ENCODE measurements at places on chromosomes 11 and 22. TPM values are rescaled to one million over a fixed set of nuclear protein-coding genes. Genes with fewer than 3 reads are reported as not detected.

UPK3A gene
- polyA plus RNA-seq, result not detected

MN1 gene
- polyA plus RNA-seq, result 2.4 TPM

F2 gene
- 3.0 TPM for polyA plus RNA-seq

ZNF280B gene
- 1.9 TPM for polyA plus RNA-seq

DNA sequence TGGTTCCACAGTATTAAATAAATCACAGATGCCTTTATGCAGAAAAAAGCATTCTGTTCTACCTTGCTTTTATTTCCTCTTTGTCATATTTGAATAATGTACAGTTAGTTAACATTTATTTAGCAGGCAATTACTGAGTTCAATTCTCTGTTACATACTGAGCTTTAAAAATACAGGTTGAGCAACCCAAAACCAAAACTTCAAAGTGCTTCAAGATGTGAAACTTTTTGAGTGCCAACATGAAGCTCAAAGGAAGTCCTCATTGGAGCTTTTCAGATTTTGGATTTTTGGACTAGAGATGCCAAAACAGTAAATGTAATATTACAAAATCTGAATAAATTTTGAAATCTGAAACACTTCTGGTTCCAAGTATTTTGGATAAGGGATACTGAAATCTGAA lies 54.1 kb downstream of the PDHX start:
- DNase-seq, result no peak

- no peak for DNase-seq
Observed at GRCh38 chr22:25896098-25896497, 154.1 kb downstream of the MYO18B start.

GRCh38 chr22:22219140-22219996 lies 25.2 kb upstream of the VPREB1 start:
- no peak for DNase-seq

- DNase-seq, result no peak
Observed at GRCh38 chr11:1163321-1163910, 5.7 kb downstream of the MUC5AC start.

DNA sequence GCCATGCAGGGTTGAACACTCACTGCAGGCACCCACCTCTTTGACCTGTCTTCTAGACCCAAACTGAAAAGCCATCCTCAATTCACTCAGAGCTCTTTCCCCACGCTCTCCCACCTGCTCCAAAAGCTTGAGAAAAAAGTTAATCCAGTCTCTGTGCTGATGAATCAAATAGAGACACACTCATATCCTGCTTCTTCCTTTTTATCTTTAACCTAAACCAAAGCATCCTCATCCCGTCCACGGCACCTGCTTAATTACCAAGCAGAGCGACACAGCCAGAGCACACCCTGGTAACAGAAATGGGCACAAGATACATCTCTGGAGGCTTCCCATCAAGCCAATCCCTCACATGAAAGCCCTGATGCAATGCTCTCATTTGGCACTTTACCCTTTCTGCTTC lies 102.6 kb downstream of the PLEKHA7 start:
- no peak for DNase-seq

GRCh38 chr11:114215871-114216795 lies 80.1 kb upstream of the NNMT start:
- DNase-seq, result no peak

DNA sequence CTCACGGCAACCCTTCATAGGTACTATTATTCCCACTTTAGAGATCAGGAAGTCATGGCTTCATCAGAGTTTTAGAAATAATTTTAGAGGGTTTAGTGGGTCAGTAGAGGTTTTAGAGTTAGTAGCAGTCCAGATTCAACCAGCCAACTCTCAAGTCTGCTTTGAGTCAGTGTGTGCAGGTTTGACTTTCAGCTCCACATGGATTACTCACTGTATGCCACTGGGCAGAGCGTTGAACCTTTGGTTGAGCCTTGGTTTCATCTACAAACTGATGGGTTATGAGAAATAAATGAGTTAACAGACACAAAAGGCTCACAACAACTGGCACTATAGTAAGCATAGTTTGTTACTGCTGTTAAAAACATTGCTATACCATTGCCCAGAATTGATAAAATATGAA lies 19.0 kb upstream of the TP53AIP1 start:
- DNase-seq, result no peak

DNA sequence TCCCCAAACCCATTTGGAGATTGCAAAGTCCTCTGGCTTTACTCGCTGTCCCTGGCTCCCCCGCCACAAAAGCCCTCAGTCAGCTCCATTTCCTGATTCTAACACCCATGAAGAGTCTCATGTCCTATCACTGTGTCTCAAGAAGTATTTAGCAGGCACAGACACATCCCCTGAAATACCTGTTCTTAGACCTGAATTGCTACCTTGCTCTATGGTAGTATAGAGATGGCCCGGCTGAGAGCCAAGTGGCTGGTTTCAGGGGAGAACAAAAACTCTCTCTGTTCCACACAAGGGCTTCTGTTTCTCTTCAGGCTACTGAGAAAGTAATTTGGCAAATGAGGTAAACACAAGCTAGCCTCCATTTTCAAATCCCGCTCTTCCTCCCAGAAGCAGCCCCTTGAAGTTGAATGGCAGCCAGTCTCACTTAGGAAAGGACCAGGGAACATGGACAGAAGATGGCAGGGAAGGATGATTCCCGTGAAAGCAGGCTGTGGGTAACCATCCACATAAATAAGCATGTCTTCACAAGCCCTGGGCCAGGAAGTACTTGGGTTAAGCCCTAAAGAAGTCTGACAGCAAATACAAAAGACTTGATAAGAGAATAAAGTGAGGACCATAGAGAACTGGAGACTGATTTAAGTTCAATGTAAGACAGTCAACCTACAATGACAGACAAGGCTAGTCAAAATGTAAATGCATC lies 137.8 kb downstream of the C11orf58 start:
- no peak for DNase-seq

- DNase-seq, result no peak
Observed at GRCh38 chr11:99351624-99352023, 330.9 kb downstream of the CNTN5 start.

- peak; percentile 64 for DNase-seq
Observed at GRCh38 chr22:30425616-30426387, at the start of gene MTFP1. Gene MTFP1, plus strand, starts transcription at chr22:30425768. Its CDS starts 112 bp downstream, at chr22:30425880.

DNA sequence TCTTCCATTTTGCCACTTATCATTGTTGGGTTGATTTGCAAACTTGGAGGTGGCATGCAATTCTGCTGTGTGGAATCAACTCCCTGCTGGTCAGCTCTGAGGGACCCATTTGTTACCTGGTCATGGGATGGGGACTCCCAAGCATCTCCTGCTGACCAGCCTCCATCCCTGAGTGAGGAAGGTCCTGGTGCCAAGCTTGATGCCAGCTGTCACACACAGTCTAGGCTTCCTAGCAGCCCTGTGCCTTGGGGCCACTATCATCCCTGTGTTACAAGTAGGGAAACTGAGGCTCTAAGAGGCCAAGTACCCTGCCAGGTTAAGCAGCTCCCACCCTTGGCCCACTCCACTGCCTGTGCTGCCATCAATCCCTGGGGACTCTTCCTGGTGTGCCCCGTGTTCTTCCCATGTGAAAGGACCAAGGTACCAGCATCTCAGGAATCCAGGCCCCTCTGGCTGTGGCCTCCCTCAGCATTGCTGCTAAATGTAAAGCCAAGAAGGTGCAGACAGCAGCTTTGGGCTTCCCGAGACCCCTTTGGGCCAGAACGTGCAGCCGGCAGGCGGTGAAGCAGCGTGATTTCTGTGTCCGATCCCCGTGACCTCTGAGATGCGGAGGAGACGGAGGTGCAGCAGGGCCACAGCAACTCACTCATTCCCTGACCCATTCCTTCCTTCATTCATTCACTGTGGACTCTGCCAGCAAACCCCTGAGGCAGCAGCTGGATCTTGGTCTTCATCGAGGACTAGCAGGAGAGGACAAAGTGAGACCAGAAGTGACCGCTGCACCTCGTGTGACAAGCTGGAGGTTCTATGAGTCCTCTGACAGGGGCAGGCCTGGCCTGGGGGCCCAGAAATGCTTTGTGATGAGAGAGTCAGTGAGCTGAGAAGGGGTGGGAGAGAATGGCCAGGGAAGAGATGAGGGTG lies 49.7 kb downstream of the MYEOV start:
- DNase-seq, result no peak

DNA sequence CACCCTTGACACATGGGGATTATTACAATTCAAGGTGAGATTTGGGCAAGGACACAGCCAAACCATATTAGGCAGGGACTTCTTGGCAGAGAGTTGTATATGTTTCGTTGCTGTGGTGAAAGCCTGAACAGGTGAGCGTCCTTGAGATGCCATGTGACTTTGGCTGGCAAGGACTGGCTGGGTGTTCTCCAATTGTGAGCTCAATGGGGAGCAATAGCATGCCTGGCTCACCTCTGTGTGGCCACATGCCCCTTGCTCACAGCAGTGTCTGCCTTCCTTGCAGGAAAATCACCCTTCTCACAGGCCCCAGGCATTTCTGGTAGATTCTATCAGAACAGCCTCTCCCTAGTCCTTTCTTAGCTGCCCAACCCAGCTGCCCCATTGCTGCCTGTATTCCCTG lies 105.5 kb downstream of the PARVA start:
- no peak for DNase-seq

DNA sequence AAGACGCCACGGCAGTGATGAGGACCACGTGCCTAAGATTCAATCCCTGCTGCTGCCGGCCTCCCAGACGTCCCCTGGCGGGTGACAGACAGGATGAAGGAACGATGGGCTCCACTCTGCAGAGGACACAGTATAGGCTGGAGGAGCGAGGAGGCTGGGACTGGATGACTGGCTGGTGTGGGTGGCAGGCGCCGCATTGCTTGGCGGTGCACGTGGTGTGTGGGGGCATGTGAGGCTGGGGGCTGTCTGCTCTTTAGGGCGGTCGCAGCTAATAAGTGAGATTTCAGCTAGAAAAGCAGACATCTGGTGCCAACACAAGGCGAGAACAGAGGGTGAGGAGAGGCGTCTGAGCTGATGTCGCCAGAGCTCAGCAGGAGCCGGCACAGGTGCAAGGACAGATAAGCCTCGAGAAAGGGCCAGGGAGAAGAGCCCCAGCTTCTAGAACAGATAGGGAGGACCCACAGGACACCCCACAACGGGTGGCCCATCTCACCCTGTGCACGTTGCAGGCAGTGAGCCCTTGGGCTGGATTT lies 33.2 kb downstream of the TSPAN4 start:
- no peak for DNase-seq

GRCh38 chr11:32641361-32641760 lies 57.7 kb downstream of the EIF3M start:
- no peak for DNase-seq

- peak; percentile 19 for DNase-seq
Observed at GRCh38 chr11:73570415-73571114, 27.3 kb downstream of the FAM168A start.

DNA sequence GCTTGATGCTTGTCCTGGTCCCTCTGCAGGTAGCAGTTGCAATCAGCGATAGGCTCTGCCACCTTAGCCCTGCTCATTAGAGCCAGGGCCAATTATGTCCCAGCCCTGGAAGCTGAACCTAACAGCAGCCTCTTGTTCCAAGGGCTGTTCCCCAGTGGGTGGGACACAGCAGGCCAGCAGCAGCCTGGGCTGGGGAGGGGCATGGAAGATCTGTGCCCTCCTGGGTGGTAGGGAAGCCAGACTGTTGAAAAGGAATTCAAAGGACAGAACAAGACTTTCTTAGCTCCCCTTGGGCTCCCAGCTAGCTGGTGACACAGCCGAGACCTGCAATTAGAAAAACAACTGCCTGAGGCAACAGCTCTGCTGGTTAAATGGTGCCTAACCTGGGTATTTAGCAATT lies 17.4 kb downstream of the DRD2 start:
- no peak for DNase-seq

DNA sequence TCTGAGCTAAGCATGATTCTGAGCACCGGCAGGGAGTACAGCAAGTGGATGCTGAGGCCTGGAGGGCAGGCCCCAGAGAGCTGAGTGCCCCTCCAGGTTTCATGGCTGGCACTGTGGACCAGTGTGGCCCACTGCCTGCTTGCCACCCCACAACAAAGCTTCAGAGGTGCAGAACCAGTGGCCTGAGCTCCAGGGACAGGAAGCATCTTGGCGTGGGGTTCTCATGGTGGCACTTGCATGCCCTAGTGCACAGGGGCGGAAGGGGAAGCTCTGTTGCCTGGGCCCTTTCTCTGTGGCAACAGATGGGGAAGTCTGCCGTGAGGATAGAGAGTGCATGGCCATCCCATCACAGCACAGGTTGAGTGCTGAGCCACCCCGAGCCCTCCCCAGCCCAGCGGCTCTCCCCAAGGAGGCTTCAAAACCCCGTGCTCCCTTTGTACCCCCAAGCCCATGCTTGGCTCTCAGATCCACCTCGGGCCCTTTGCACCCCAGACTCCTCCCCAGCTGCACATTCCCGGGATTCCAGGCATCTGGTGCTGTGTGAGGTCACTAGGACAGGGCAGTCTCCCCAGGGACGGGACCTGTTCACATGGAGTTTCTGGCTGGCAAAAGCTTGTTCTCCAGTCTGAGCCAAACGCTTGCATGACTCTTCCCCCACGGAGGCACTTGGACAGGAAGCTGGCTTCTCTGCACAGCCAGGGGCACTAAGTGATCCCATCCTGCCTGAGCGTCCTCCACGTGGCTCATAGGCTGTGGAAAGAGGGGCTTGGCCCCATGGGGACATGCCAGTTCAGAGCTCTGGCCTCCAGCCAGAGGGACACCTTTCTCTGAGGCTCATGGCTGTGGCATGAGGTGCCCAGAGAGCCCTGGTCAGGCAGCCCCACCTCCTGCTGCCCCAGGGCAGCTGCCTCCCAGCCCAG lies 4.2 kb downstream of the SLC25A1 start:
- DNase-seq, result no peak

DNA sequence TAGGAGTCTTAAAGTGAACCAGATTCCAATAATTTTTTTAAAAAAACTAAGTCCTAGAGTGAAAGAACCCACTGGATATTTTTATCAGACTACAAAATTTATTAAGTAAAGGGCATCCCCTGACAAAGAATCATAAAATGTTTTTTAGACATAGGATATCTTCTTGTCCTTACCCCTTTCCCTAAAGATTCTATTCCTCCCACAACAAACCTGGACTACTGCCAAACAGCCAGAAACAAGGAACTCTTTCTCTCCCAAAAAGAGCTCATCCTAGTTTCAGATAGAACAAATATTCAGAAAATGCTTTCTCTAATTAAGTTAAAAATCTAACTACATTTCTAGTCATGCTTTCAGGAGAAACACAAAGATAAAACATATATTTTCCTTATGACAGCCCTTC lies 327.1 kb downstream of the FAM181B start:
- DNase-seq, result no peak

DNA sequence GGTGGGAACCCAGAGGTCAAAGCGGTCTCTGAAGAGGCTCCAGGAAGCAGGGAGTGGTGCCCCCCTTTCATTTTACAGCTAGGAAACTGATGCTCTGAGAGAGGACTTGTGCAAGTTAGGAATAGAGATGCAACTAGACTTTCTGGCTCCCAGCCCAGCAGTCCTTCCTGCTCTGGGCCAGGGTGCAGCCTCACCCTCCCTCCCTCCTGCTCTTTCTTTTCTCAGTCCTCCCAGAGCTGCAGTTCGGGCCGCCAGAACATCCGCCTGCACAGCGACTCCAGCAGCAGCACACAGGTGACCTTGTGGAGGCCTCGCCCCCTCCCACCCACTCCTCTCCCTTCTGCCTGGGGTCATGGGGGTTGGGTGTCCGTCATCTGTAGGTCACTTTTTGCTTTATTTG lies 51.5 kb downstream of the LHFPL7 start:
- DNase-seq, result peak; percentile 72

- no peak for DNase-seq
Observed at GRCh38 chr11:66317322-66317722, 478 bp upstream of the CD248 start.

GRCh38 chr11:5007561-5007960 lies 12.9 kb downstream of the OR51L1 start:
- no peak for DNase-seq
